Kidney epithelial cell (primary cell): ENCODE measurements at places on chromosomes 16 and 17. TPM values are rescaled to one million over a fixed set of nuclear protein-coding genes. Genes with fewer than 3 reads are reported as not detected.

The USH1G gene
- total RNA-seq, result not detected in 2 replicates

DNA sequence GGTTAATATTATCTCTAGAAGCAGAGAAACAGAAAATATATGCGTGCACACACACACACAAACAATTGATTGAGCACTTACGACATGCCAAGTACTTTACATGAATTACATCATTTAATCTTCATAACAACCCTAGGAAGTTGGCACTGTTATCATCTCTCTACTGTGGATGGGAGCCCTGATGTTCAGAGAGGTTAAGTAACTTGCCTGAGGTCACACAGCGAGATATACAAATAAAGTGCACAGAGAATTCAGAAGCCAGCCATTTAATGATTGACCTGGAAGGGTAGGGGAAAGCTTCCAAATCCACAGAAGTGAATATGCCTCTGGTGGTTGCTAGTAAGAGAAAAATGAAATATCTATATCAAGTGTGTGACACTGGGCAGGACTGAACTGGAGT lies 37.5 kb upstream of the GPR139 start:
- no peak for DNase-seq

The ABCA3 gene
- 32.1 and 36.3 TPM in 2 replicates for total RNA-seq

The TSNAXIP1 gene
- total RNA-seq, result 0.62 and 0.63 TPM in 2 replicates

GRCh38 chr16:30958175-30959079 lies 873 bp downstream of the SETD1A start:
- no peak for DNase-seq

GRCh38 chr16:11642765-11643116 lies 25.5 kb upstream of the SNN start:
- no peak for DNase-seq

- DNase-seq, result peak; percentile 94
Observed at GRCh38 chr17:47970725-47971499, at the start of gene CDK5RAP3. CDK5RAP3 (plus strand) TSS chr17:47971113; CDS start chr17:47971147, 34 bp downstream.

- no peak for DNase-seq
Observed at GRCh38 chr17:78057113-78057740, 71.3 kb downstream of the TMC6 start.

The MT1G gene
- total RNA-seq, result 0.75 and 14.8 TPM in 2 replicates

DNA sequence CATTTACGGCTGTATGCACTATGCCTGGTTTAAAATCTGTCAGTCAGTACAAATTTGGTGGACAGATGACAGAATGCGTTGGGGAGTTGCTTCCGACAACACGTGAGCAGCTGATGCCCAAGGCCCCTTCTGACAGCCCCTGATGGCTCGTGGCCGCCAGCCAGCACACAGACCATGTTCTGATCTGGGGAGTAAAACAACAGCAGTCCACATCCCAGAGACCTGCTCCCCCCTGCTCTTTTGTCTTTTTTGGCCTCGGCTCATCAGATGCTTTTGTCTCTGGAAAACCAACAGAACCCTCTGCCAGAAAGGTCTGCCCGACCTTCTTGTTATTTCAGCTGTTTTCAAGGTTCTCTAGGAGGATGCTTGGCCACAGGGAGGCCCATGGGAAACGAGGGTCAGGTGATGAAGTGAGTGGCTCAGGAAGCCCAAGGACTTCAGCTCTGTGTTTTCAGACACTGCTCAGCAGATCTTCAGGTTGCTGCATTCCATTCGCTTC lies 10.8 kb downstream of the ARSG start:
- no peak for DNase-seq

DNA sequence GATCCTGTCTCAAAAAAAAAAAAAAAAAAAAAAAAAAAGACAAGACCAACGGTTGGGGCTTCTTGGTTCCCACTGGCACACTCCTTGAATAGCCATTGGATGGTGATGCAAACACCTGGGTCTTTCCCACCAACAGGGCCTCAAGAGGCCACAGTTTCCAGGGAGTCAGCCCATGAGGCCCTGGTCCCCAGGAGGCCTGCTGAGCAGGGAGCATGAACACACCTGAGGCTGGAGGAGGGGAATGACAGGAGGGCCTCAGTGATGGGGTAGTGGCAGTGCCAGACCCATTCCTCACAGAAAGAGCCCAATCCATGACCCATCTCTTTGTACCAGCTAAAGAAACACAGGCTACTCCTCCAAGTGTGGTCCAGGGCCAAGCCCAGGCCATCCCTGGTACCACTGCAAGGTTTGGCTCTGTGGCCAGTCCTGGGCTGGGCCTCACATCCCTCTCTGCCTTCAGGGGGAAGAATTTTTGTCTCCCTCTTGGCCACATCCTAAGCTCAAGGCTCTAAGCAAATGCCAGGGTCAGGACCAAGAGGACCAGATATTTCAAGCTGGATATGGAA lies 13.9 kb downstream of the ARL2BP start:
- no peak for DNase-seq

The CHD9 gene
- total RNA-seq, result 26.2 and 34.1 TPM in 2 replicates

The ARHGAP44 gene
- total RNA-seq, result 5.9 and 6.4 TPM in 2 replicates

The NPW gene
- not detected in 2 replicates for total RNA-seq

- DNase-seq, result no peak
Observed at GRCh38 chr17:35740997-35741931, 9.8 kb downstream of the RASL10B start.

GRCh38 chr17:79832218-79833109 lies 6.8 kb downstream of the CBX4 start:
- DNase-seq, result no peak
